Central memory CD4-positive, alpha-beta T cell (primary cell): ENCODE measurements at places on chromosomes 1 and 21.

GRCh38 chr1:30748699-30749401, 8.7 kb downstream of the LAPTM5 start:
- DNase-seq: no peak

- no peak for DNase-seq
These were observed 299.2 kb downstream of the SRGAP2C start for GRCh38 chr1:121483961-121484424.

DNA sequence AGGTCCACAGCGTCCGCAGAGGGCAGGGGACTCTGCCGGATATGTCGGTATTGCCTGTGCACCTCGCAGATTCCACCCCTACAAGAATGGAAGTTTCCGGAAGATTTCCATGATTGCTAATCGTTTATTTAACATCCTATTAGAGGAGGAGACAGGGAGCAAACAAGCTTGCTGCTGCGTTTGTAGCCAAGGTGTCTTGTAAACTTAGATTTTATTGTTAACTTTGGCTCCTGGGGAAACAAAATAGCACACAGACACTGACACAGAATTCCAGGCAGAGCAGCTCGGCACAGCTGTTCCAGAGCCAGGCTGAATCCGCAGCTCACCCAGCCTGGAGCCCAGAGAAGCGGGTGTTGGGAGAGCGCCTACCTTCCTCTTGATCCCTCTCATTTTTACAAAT, 75.7 kb downstream of the AJAP1 start:
- no peak for DNase-seq

GRCh38 chr1:155295183-155295941, 5.9 kb downstream of the PKLR start:
- DNase-seq: no peak

DNA sequence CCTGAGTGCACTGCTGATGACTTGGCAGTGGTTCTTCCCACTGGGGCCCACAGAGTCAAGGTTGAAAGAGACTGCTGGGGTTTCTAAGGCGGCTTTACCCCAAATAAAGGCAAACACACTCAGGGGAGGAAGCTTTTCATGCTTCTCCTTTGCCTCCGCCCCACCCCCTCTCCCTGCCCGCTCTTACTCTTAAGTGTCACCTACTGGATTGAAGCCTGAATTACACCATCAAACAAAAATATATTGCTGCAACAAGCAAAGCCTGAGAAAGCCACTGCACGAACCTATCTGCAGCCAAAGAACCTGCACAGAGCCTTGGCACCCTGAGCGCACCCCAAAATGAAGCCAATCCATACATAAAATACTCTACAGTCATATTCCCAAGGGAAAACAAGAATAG, 63.1 kb downstream of the PTGFR start:
- DNase-seq: no peak

GRCh38 chr1:27885621-27886352, 13.4 kb downstream of the THEMIS2 start:
- DNase-seq: no peak

- no peak for DNase-seq
These were observed 114.3 kb downstream of the NAV1 start for GRCh38 chr1:201653233-201653632.

GRCh38 chr1:55822891-55823290, 607.7 kb upstream of the USP24 start:
- no peak for DNase-seq
